ENCODE measurements at places on chromosomes 5 and 9.

DNA sequence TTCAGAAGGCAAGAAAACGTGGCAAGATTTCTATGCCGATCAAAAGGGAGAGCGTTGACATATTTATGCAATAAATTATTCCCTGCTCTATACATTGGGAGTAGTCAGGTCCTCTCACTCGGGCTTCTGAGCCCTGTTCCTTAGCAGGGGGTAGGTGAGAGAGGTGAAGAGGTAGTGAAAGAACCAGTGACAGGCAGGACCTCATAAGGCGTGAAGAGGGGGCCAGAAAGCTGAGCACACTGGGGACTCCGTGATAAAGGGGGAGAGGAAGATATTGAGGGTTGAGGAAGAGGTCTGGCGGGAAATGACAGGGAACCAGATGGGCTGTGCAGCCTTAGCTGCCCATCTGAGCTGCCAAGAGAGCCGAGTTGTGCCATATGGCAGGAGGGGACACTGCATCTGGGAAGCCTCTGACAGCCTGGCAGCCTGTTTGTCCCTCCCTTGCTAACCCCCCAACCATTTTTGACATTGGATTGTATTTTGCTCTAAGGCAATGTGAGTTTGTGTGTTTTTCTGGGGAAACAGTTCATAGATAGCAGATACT, 782 bp upstream of the CDC20B start:
- no peak for DNase-seq

- DNase-seq = peak; percentile 51
Measured at GRCh38 chr9:108083160-108083750, 593.7 kb upstream of the KLF4 start.

GRCh38 chr5:10789021-10789420, 28.0 kb upstream of the DAP start:
- no peak for DNase-seq

- no peak for DNase-seq
Measured at GRCh38 chr5:158058208-158059120, 199.5 kb upstream of the CLINT1 start.

- no peak for DNase-seq
Measured at GRCh38 chr5:146890731-146891440, 12.3 kb upstream of the PPP2R2B start.

DNA sequence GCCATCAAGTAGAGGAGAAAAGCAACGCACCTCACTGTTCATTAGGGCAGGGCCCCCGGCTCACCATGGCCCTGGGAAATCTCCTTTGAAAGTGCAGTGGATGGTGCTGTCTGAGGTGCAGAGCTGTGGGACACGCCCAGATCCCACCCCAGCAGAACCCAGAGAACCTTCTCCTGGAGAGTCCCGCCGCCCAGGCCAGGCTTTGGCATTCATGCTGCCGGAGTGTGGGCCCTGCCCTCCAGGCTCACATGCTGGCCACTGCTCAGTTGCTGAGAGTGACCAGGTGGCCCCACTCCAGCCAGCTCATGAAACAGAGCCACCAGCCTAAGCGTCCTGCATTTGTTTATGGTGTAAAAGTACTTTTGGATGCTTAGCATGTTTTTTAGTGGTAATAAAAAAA, 23.8 kb upstream of the LRRC14B start:
- no peak for DNase-seq

DNA sequence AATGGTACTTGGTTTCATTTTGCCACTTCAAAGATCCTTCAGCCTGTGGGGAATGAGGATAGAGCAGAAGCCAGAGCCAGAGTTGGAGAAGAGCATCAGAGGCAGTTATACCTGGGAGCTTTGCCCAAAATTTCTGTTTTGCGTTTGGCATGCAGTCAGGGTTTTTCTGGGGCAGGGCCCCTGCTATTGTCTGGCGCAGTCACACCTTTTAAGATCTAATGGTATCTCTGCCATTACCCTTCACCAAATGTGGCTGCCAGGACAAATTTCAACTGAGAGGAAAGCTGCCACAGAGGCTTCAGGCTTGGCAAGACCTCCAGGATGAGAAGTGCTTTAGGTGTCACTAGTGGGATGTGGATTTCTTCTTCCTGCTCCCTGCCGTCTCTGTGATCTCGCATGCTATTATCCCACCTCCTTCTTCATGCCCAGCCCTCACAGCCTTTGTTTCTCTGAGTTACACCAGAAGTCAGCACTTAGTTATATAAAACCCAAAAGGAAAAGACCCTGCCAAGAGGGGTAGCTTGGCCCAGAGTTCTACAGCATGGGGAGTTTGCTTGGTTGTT, 357.0 kb downstream of the TLE4 start:
- peak; percentile 2 for DNase-seq

DNA sequence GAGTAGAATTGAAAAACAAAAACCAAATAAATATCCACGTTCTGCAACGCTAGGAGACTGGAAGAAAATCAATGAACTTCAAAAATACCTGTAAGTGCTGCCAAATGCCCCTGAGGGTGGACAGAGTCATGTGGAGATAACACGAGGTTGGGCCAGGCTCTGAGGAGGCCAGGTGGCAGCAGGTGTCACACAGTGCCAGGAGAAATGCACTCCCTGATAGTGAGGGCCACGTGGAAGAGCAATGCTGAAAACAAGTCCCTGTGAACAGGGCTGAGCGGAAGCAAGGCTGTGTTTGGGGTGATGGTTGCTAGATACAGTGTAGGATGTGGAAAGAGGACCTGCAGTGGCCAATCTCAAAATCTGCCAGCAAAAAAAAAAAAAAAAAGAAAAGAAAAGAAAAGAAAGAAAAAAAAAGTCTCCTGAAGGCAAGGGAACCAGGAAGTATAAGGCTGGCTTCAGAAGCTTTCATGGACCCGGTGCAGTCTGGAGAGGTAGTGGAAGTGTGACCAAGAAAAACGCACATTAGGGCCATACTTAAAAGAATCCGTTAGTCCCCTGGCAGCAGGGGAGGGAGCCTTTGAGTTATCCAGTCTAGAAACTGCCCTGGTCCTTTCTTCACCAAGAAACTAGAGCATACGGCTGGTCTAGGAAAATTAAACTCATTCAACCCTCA, 16.8 kb downstream of the C1QTNF3 start:
- DNase-seq = no peak

DNA sequence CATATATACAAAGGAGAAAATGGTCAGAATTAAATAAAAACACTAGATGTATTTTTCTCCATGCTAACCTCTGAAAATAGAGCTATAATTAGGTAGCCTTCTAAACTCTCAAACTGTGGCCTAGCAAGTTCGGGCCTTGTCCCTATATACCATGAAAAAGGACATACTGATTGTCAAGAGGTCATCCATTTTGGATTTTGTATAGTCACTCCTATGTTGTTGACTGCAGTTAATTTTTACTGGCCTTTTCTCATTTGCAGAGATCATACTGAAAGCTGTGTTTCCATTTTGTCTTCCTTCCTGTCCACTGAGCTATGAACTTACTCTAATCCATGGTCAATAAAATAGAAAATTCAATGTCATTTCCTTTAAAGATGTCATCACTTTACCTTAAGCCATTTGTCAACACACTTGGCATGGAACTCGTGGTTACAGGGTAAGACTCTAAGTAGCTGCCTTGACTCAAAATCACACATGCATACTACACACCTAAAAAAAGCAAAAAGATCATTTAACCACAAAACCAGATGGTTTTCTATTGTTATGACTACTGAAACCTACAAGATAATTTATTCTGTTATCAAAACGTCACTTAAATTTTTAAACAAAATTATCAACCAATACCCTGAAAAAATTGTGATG, 58.0 kb downstream of the RNF38 start:
- no peak for DNase-seq

- no peak for DNase-seq
Measured at GRCh38 chr5:164235300-164235891, 730.0 kb downstream of the MAT2B start.

GRCh38 chr5:103562453-103563157, at the start of gene NUDT12:
Gene NUDT12 (minus strand): TSS chr5:103562789. CDS start chr5:103560248, 2,541 bp downstream.
- peak; percentile 87 for DNase-seq

GRCh38 chr9:120736881-120737280, 22.6 kb upstream of the MEGF9 start:
- no peak for DNase-seq

GRCh38 chr9:103364753-103365152, 369.6 kb downstream of the CYLC2 start:
- DNase-seq = no peak

DNA sequence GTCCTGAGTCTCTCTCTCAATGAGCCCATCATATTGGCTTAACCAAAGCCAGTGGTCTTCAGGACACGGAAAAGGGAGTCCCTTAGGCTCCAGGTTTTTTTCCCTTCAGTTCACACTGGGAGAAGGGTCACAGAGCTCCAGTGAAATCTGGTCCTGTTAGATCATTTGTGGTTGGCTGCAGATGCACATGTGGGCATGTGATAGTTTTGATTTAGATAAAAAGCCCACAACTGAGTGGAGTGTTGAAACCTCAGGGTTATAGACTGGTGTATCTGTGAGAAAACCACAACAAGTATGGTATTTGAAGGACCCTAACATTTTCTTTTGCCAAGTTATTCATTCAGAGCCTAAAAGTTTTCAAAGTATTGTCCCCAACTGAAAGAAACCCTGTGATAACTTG, 46.7 kb downstream of the PRLR start:
- no peak for DNase-seq

- DNase-seq = no peak
Measured at GRCh38 chr9:78856781-78857180, 559.9 kb downstream of the PSAT1 start.

GRCh38 chr5:75712091-75712490, 5.1 kb downstream of the POC5 start:
- DNase-seq = no peak

DNA sequence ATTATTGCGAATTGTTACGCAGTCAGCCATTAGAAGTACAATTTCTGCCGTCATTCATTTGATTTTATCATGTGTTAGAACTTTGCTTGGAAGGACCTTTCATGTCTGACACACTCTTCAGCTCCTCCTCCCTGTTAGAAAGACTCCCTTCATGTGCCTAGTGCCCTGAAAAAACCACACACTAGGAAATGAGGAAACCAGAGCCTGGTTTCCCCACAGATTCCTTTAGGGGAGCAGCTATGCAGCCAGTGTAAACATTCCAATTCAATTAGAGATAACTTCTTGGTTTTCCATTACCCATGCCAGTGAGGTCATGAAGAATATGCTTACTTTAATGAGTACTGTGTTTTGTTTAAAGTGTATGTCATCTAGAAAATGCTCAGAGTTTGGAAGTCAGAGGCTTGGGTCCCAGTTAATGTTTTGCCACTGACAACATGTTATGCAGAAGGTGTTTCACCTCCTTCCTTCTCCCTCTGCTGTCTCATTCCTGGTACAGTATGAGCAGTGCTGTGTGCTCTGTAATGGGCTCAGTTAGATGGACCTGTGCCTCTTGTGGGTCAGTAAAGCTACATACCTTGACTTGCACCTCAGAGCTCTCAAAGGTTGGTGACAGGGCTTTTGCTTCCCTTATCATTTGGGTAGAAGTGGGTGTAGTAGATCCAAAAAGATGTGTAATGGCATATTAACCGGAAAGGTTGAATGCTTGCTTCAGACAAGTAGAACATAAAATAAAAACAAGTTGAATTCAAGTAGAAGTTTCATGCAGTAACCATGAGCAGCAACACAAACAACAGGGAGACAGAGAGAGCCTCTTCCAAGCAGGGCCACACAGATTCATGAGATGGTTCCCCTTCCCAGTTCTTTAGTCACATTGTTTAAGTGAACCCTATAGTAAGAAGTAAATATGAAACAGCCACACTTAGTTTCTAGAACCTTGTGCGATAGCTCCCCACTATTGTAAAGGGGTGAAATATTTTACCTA, 52.6 kb upstream of the TNFAIP8 start:
- no peak for DNase-seq

- no peak for DNase-seq
Measured at GRCh38 chr5:122984425-122984824, 52.1 kb downstream of the PPIC start.

- DNase-seq = no peak
Measured at GRCh38 chr5:5481206-5481605, 58.7 kb downstream of the ICE1 start.

- no peak for DNase-seq
Measured at GRCh38 chr9:72420783-72421182, 55.8 kb upstream of the ZFAND5 start.

DNA sequence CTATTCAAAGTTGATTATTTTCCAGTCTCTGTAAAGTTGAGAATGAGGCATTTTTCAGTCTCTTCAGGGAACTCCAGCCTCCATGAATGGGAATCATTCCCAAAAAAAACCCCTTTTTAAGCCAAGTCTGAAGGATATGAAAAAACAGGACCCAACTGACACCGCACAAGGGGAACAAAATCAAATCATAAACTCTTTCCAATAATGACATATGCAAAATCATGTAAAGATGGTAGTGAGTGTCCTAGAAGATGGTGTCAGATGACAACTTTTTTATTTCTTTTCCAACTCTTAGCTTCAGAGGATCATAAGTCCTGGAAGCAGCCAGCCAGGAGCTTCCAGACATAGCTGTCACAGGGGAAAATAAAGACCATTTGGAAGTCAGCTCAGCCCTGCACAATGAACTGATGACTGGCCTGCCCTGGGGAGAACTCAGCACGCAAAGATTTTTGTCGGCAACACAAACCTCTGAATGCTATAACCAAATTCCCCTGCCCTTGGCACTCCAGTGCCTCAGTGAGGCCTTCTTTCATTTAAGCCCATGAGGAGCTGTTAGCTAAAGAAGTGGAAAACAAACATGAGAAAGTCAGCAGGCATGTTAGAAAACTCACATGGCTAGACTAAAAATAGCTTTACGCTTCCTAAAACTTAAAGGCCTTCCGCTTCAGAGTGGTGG, 85.4 kb downstream of the SLC1A3 start:
- DNase-seq = no peak

GRCh38 chr9:131677049-131677443, 62.8 kb downstream of the RAPGEF1 start:
- DNase-seq = no peak

DNA sequence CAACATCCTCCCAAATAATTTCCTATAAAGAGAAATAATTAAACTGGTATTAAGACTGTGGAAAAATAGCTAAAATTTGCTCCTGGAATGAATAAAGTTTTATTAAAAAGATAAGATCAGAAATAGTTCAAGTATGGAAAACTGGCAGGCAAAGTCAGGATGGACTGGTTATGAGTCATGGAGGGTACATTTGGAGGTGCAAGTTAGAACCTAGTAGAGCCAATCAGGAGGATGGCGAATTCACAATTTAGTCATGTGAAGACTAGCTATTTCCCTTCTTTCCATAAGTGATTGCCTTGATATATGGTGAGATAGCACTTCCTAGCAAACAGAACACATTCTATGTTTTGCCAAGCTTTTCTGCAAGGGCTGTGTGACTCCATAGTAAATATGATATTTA, 1303.5 kb downstream of the EFNA5 start:
- no peak for DNase-seq

DNA sequence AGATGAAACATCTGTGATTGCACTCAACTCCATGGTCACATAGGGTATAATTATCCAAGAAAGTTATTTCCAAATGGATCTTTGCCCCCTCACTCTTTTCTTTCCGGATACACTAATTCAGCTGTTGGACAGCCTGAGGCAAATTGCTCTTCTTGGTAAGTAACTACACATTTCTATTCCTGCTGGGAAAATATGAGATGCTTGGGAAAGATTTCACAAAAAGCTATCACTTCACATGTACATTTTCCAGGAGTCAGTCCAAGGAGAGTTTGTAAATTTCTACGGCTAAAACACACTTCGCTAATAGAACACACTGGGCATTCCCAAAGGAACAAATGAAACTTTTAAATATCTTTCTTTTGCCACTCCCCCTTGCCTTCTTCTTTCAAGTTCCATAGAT, 123.0 kb upstream of the GRIA1 start:
- DNase-seq = no peak

Measured in NCI-H1092 treated with DMSO at 0.1 percent for 48 hours (cell line).